ENCODE measurements at places on chromosomes 1 and 21. TPM values are rescaled to one million over a fixed set of nuclear protein-coding genes. Genes with fewer than 3 reads are reported as not detected.

The OR2T35 gene
- not detected for polyA plus RNA-seq

- no peaks in the 10 kb centered on the region for H3K36me3 ChIP-seq
- no peaks in the 10 kb centered on the region for H3K27me3 ChIP-seq
- no peak overlapping the region for H3K4me3 ChIP-seq
- DNase-seq, result peak; percentile 79
- no peak overlapping the region for H3K27ac ChIP-seq
These were observed 85.7 kb downstream of the BRINP2 start for GRCh38 chr1:177256153-177257075.

The NECTIN4 gene
- polyA plus RNA-seq, result 7.9 TPM

The LIN28A gene
- polyA plus RNA-seq, result 0.10 TPM

- H3K27me3 ChIP-seq, result no peaks in the 10 kb centered on the region
- H3K27ac ChIP-seq, result no peak overlapping the region
- DNase-seq, result no peak
- H3K4me3 ChIP-seq, result no peak overlapping the region
- no peaks in the 10 kb centered on the region for H3K36me3 ChIP-seq
- H3K4me1 ChIP-seq, result peaks cover 8% of the 10 kb centered on the region
These were observed 2.9 kb downstream of the EIF2D start for GRCh38 chr1:206609229-206609991.

DNA sequence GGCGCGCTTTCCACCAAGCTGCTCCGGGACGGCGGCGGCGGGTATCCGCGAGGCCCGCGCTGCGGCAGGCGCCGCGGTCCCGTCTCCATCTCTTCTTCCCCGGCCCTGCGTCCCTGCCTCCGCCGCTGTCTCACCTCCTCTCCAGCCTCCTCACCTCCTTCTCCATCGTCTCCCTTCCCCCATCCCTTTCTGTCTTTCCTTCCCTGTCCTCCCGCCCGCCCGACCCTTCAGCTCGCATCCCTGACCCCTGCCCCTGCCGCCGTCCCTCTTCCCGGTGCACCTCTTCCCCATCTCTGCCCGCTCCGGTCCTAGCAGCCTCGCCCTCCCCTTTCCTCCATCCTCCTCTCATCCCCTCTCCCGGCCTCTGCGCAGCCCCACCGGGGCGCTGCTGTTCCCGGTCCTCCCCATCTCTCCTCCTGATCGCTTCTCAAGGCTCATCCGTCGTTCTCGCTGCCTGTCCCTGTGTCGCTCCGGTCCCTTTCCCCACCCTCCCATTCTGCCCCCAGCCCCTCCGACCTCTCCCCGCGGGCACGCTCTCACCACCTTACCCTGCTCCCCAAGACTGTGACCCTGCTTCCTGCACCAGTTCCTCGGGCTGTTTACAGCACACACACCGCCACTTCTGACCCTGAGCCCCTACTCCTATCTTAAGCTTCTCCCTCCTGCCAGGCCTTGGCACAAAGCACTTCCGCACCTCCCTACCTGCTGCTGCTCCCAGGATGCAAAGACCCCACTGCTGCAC is 760 bp upstream of the NPHP4 start:
- H3K4me1 ChIP-seq, result peaks cover 37% of the 10 kb centered on the region
- peak overlapping the region; percentile 74 for H3K4me3 ChIP-seq
- DNase-seq, result no peak

DNA sequence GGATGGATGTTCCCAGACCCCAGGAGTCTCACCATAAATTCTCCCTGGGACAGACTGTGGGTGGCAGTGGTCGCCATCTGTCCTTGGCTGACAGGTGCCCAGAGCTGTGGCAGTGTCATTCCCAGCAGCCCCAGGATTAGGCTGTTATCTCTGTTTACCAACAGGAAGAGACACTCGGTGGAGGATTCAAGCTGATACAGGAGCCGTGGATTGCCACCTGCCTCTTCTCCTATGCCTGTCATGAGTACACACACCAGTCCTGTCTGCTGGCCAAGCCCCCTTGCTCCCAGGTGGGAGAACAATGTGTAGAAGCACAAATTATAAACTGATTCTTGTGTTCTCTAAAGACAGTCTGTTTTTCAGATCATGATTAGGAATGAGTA is 152.6 kb downstream of the ETS2 start:
- H3K4me1 ChIP-seq, result peaks cover 17% of the 10 kb centered on the region
- no peaks in the 10 kb centered on the region for H3K36me3 ChIP-seq
- DNase-seq, result no peak
- H3K27ac ChIP-seq, result peak overlapping the region; percentile 65

- no peak overlapping the region for H3K27ac ChIP-seq
- H3K27me3 ChIP-seq, result peaks cover 14% of the 10 kb centered on the region
- no peak for DNase-seq
These were observed 180.1 kb downstream of the ZBTB18 start for GRCh38 chr1:244231193-244231571.

The RIPPLY3 gene
- 1.9 TPM for polyA plus RNA-seq

DNA sequence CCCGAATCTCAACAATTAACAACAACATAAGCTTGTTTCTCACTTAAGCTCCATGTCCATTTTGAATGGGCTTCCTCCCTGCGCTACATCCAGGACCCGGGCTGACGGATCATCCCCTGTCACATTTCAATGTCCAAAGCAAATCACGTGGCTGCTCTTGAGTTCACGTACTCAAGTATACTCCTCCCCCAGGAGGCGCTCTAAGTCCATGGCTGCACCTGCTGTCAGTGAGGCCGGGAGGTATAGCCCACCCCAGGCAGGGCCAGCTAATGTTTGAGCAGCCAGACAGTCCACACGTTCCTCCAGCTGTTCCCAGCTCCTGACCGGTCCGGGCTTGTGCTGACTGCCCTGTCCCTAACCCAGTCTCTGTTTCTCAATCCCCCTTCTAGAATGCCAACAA is 220.8 kb downstream of the SLC35F3 start:
- H3K4me3 ChIP-seq, result no peak overlapping the region
- no peak overlapping the region for H3K27ac ChIP-seq
- H3K27me3 ChIP-seq, result no peaks in the 10 kb centered on the region
- DNase-seq, result peak; percentile 29

The HCRTR1 gene
- not detected for polyA plus RNA-seq
